Left kidney (tissue), 8 donors: ENCODE measurements at places on chromosomes 4 and X.

- no peak for DNase-seq
Observed at GRCh38 chr4:37835806-37836205, 9.3 kb downstream of the PGM2 start.

DNA sequence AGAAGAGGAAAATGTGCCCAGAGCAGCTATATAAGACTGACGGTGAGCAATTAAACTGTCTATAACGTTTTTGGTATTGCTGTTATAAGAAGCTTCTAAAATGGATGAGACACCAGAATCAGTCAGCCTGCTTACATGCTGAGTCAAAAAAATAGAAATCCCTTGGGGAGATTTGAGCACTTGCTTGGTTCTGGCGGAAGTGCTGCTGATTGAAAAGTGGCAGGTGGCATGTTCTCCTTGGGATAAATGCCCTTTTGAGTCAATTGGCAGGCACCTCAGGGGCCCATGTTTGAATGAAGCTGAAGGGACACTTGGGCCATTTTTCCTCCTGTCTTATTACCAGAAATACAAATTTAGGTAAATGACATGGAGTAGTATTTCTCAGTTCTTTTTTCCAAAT lies 148.7 kb downstream of the PTCHD1 start:
- no peak for DNase-seq

- no peak for DNase-seq
Observed at GRCh38 chr4:181608181-181608580, 635.0 kb upstream of the TENM3 start.

DNA sequence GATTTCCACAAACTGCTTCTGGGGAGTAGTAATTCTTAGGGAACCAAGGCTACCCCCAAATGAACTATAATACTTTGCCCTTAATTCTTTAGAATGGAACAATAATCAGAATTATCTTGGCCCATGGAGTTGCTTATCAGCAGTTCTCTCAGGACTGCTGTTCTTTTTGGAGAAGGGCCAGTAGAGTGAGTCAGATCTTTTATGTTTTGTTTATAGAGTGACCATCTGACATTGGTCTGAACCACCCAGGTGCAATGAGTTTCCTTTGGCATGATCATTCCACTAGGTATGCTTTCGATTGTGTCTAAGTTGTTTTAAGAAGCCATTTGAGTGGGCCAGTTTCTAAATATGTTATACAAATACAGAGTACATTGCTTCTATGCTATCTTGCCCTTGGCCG lies 31.8 kb downstream of the PRRG1 start:
- no peak for DNase-seq

DNA sequence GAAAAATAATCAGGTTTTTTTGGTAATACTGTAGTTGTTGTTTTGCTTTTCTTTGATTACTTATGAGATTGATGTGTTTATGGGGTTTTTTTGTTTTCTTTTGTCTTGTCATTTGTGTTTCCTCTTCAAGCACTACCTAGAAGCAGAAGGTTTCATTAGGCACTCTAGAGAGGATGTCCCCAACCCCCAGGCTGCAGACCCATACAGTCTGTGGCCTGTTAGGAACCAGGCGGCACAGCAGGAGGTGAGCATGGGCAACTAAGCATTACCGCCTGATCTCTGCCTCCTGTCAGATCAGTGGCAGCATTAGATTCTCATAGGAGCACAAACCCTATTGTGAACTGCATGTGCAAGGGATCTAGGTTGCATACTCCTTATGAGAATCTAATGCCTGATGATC lies 22.9 kb upstream of the NOCT start:
- no peak for DNase-seq
